Upper lobe of right lung (tissue), 1 donor: ENCODE measurements at places on chromosomes 5 and 9. TPM values are rescaled to one million over a fixed set of nuclear protein-coding genes. Genes with fewer than 3 reads are reported as not detected.

NEUROG1 gene
- not detected for total RNA-seq

GRIN3A gene
- total RNA-seq = 0.06 TPM

LCN15 gene
- not detected for total RNA-seq

RNF208 gene
- 6.7 TPM for total RNA-seq

SVEP1 gene
- 88.1 TPM for total RNA-seq

NANS gene
- total RNA-seq = 53.8 TPM

SPINK13 gene
- total RNA-seq = not detected

SAXO1 gene
- total RNA-seq = 0.12 TPM

SEC61B gene
- total RNA-seq = 116 TPM

FSD1L gene
- total RNA-seq = 4.5 TPM

FCHO2 gene
- 83.9 TPM for total RNA-seq

TLE4 gene
- 37.1 TPM for total RNA-seq

ARID3C gene
- not detected for total RNA-seq

HTR1A gene
- total RNA-seq = not detected

CHSY3 gene
- total RNA-seq = 5.7 TPM

ZMAT2 gene
- 42.3 TPM for total RNA-seq

FANCG gene
- 9.4 TPM for total RNA-seq

SH3GL2 gene
- total RNA-seq = 3.2 TPM

PCDHA7 gene
- total RNA-seq = 0.35 TPM

CDH9 gene
- not detected for total RNA-seq

PCDHAC2 gene
- total RNA-seq = 10.0 TPM

SOHLH1 gene
- total RNA-seq = not detected

ADAM19 gene
- 10.6 TPM for total RNA-seq

PNPLA7 gene
- 13.7 TPM for total RNA-seq

PCDHGB4 gene
- total RNA-seq = 4.2 TPM

IL9 gene
- total RNA-seq = not detected

ADAMTS12 gene
- total RNA-seq = 11.2 TPM

SPINK1 gene
- not detected for total RNA-seq

ZNF454 gene
- total RNA-seq = 3.1 TPM

EGFL7 gene
- 302 TPM for total RNA-seq

GPR150 gene
- total RNA-seq = 0.49 TPM

TAS2R1 gene
- total RNA-seq = not detected

UGT3A2 gene
- total RNA-seq = not detected

HSD17B4 gene
- 335 TPM for total RNA-seq

GARIN3 gene
- total RNA-seq = not detected

SLCO4C1 gene
- total RNA-seq = 36.9 TPM

ABHD17B gene
- 14.3 TPM for total RNA-seq

TAF11L5 gene
- total RNA-seq = not detected

PCDHB2 gene
- total RNA-seq = 3.8 TPM

SLC45A2 gene
- not detected for total RNA-seq

ZNF300 gene
- 1.8 TPM for total RNA-seq

HMMR gene
- total RNA-seq = 1.6 TPM

IL4 gene
- not detected for total RNA-seq

ZDHHC21 gene
- 20.7 TPM for total RNA-seq

GABRA6 gene
- total RNA-seq = not detected

C5orf52 gene
- not detected for total RNA-seq

PLEKHG4B gene
- total RNA-seq = 2.0 TPM

PRUNE2 gene
- 7.4 TPM for total RNA-seq

FRMPD1 gene
- total RNA-seq = not detected

LPAR1 gene
- 18.2 TPM for total RNA-seq

TIMD4 gene
- total RNA-seq = not detected

TMEM232 gene
- 3.6 TPM for total RNA-seq
